Stimulated activated CD8-positive, alpha-beta memory T cell treated with anti-CD3 and anti-CD28 coated beads, Interleukin-2, amount 100 ng/mL, for 1 hour (primary cell): ENCODE measurements at places on chromosomes 12 and 14.

- no peak for DNase-seq
Measured at GRCh38 chr12:15719230-15719629, 70.0 kb downstream of the EPS8 start.

DNA sequence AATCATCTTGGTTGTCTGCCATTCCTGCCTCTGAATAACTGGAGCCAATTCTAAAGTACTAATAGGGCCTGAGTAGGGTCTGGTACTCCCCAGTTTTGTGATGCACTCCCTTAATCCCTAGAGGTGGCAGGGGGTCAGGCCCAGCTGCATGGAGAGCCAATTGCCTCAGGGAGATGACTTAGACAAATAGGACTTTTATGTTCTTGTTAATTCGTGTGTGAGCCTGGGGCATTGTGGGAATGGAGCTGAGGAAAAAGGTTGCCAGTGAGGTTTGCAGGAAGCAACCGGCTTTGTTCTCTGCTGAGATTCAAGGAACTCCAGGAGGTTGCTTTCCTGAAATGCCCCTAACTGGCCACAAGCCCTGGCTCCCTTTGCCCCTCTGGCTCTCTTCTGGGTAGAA lies 6.8 kb upstream of the DCD start:
- DNase-seq, result no peak

DNA sequence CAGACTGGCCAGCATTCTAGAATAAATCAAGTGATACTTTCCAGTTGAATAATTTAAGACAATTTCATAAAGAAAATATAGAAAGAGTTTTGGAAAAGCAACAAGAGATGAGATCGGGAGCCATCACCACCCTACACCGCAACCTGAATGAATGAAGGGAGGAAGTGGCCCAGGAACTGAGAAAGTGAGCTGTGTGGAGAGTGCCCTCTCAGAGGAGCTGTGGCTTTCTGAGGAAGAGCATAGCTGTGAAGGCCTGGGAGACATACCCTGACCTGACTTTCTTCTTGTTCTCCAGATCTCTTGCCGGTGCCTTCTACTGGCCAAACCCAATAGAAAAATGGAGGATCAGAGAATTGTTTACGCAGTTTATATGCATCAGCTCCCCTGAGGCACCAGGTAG lies 79.3 kb upstream of the TSPAN8 start:
- no peak for DNase-seq

- no peak for DNase-seq
Measured at GRCh38 chr14:75626863-75627262, 33.8 kb downstream of the ERG28 start.

GRCh38 chr12:53591301-53592206 lies 34.6 kb downstream of the ATF7 start:
- no peak for DNase-seq
